ENCODE measurements at places on chromosomes 6 and 20. TPM values are rescaled to one million over a fixed set of nuclear protein-coding genes. Genes with fewer than 3 reads are reported as not detected.

DNA sequence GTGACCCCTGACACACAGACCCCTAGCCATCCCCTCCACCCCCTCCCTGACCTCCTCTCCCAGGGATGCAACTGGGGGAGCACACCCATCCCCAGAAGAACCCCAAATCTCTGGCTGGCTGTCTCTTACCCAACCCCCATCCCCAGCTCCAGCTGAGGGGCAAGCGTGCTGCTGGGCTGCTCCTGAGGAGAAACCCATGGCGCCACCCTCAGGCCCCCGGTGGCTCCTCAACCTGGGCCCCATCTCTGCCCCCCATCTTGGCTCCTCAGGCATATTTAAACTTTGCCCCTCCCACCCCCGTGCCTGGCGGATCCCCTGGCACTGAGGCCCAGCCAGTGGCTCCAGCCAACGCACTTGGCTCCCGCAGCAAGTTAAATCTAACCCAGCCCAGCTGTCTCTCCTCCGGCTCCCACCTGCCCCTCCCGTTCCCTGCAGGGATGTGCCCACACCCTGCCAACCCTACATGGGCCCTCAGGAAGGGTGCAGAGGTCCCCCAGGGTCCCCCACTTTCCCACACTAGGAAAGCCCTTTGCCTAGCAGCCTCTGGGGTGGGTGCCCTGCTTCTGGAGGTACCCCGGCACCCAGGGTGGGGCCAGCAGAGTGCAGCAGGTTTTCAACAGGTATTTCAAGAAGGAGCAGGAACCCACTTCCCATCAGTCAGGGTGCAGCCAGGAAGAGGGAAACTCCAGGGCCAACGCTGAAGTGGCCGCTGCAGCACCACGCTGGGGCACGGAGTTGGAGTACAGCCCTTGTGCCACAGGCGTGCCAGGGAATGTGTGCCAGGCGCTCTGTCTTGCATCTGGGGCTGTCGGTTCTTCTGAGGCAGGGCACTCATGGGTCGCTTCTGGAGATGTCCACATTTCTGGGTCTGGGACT lies 5.3 kb upstream of the OSBPL2 start:
- H3K27ac ChIP-seq: no peak overlapping the region
- DNase-seq: no peak
- H3K27me3 ChIP-seq: no peaks in the 10 kb centered on the region
- H3K4me1 ChIP-seq: peaks cover 5% of the 10 kb centered on the region

DNA sequence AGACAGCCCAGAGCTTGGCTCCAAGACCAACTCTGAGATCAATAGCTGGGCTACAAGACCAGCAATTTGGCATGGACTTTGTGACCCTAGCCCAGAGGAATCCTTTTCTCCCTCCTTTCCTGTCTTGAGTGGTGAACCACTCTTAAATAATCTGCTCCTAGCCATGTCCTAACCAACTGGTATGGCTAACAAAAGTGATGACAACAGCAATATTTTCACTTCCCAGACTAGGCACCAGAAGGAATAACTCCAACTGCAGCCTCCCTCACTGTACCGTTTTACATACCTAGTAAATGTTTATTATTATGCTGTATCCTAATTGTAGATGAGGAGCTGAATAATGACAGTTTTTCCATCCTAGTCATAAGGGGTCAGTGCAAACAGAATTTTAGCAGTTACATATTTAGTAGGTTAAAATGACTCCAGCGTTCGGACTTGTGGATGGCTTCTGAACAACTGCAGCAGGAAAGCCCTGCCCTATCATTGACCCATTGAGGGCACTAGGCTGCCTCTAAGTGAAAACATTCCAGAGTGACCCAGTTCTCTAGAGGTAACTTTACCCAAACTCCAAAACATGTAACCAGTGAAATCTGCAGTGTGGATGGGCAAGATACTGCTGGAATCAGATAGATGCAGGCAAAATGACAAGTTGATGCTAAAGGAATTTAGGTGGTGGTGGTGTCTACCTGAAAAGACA lies 77.1 kb downstream of the SH3BGRL2 start:
- no peaks in the 10 kb centered on the region for H3K4me1 ChIP-seq
- no peak for DNase-seq
- H3K36me3 ChIP-seq: no peaks in the 10 kb centered on the region
- no peak overlapping the region for H3K27ac ChIP-seq
- H3K4me3 ChIP-seq: no peak overlapping the region
- H3K27me3 ChIP-seq: no peaks in the 10 kb centered on the region

SLC22A3 gene
- total RNA-seq: not detected

C20orf204 gene
- 4.3 TPM for total RNA-seq

DNA sequence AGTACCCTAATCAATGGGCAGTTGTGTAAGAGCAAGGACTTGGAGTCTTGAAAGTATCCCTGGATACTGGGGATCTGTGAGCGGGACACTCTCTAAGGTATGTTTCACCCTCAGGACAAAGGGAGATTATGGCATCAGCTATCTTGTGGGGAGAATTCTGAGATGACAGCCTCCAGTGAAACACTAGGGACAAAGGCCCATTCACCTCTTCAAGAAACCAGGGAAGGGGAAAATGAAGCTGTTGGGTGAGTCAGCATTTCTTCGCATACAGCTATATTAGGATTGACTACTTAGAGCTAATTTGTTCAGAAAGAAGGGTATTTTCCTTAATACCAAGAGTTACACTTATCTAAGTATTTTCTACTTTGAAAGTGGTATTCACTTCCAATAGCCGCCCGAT lies 35.9 kb downstream of the OPN5 start:
- no peaks in the 10 kb centered on the region for H3K36me3 ChIP-seq
- peaks cover 8% of the 10 kb centered on the region for H3K27me3 ChIP-seq
- H3K4me3 ChIP-seq: no peak overlapping the region
- no peak for DNase-seq

KCNQ2 gene
- total RNA-seq: not detected

Measured in activated T-helper 2 cell treated with anti-CD3 and anti-CD28 coated beads, Interferon-gamma antibody, Interleukin-2, Interleukin-4, amounts not matched to agents 10 μg/mL and 5 μg/mL and 100 μg/mL, durations not matched to agents 14 hours and 24 hours and 36 hours (primary cell).